Astrocyte of the spinal cord (primary cell): ENCODE measurements at places on chromosomes 2 and 18.

- DNase-seq: no peak
Observed at GRCh38 chr2:55223958-55224760, 7.9 kb downstream of the CLHC1 start.

DNA sequence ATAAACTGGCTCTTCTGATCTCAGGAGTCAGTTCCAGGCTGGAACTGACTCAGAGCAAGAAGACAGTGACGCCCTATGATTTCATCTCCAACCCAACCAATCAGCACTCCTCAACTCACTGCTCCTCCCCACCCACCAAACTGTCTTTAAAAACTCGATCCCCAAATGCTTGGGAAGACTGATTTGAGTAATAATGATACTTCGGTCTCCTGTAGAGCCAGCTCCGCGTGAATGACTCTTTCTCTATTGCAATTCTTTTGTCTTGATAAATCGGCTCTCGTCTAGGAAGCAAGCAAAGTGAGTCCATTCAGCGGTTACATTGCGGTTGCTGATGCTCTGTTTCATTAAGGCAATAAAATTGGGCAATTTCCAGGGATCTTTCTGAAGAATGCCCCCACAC is 1025.3 kb upstream of the CNTNAP5 start:
- no peak for DNase-seq

- DNase-seq: no peak
Observed at GRCh38 chr2:173355866-173356508, 1.3 kb downstream of the CDCA7 start.

- peak; percentile 96 for DNase-seq
Observed at GRCh38 chr2:196639180-196640030, at the start of gene CCDC150. TSS of gene CCDC150 (plus strand) at chr2:196639715. CDS start at chr2:196639767, 52 bp downstream.

- no peak for DNase-seq
Observed at GRCh38 chr2:208112969-208113368, 11.4 kb downstream of the CRYGD start.

DNA sequence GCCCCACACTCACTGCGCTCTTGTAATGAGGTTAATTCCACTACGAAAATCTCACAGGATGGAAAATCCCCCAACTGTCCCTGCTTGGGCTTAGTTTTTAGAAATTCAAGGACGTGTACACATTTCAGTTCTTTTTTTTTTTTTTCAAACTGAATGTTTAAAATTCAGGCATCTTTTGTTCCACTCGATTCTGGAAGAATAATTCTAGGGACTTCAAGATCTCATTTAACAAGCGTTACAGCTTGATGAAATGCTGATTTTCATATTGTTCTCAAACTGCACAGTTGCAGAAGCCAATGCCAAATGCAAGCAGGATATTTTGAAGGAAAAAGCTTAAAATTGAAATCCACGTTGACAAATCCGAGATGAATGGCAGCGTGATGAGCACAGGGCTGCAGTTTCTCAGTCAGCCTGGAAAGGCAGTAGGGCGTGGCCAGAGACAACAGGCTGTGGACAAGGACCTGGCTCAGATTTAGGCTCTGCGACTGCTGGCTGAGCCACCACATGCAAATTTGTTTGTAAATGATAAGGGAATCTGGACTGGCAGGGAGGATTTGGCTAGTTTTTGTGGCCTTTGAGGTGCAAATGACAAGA is 128.1 kb upstream of the MYCN start:
- no peak for DNase-seq

- no peak for DNase-seq
Observed at GRCh38 chr2:105795575-105795934, 50.8 kb downstream of the NCK2 start.

DNA sequence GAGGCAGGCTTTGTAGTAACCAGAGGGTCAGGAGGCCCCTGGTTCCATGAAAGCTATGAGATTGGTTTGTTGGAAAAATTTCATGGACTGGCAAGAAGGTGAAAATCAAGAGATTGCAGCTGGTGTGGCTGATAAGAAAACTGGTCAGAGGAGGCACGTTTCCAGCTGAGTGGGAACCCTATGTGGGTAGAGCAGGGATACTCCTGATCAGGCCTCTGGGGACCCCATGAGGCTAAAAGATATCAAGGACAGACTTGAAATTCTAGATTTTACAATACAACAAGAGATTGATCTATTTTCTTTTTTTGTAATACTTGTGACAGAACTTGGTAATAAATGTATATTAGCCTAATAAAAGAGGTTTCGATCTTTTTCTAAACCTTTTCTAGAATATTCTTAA is 1615.1 kb downstream of the DPP10 start:
- no peak for DNase-seq

DNA sequence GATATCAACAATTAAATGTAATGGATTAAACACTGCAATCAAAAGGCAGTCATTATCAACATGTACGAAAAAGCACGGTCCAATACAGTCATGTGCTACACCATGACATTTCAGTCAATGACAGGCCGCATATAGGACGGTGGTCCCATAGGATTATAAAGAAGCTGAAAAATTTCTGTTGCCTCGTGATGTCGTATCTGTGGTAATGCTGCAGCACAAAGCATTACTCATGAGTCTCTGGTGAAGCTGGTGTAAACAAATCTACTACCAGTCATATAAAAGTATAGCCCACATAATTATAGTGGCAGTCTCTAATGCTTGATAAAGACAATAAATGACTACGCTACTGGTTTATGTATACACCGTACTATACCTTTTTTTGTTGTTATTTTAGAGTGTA is 58.4 kb downstream of the RABL2A start:
- no peak for DNase-seq

- DNase-seq: peak; percentile 11
Observed at GRCh38 chr2:64562148-64562784, 38.1 kb downstream of the AFTPH start.

- no peak for DNase-seq
Observed at GRCh38 chr2:69704446-69704845, 37.5 kb upstream of the ANXA4 start.

DNA sequence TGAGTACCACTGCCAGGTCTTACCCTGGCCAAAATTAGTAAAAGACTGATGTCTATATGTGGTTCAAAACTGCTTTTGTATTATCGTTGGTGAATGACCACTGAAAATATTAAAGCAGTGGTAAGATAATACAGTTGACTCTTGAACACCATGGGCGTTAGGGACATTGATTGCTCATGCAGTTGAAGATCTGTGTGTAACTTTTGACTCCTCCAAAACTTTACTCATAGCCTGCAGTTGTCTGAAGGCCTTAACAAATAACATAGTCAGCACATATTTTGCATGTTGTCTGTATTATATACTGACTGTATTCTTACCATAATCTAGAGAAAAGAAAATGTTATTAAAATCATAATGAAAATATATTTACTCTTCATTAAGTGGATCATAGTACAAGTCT is 5.8 kb upstream of the ANKRD12 start:
- no peak for DNase-seq

GRCh38 chr2:115606350-115606749 is 1163.9 kb downstream of the DPP10 start:
- DNase-seq: no peak

DNA sequence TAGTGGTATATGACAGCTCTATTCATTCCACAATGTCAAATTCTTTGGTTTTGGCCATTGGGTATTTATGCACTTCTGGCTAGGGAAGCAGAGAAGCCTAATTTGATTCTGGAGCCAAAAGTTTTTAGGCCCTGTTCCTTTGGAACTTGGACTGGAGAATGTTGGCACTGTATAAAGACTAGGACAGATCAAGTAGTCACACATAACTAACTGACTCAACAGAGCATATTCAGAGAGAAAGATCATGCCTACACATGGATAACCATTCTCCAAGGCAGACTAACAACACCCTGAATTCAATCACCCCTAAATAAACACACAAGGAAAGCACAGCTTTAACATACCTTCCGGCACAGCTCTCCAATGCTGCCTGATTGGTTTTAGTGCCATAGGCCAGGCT is 62.9 kb downstream of the ARHGAP15 start:
- DNase-seq: no peak

- DNase-seq: peak; percentile 90
Observed at GRCh38 chr2:201151127-201151981, 31.6 kb upstream of the CASP10 start.

DNA sequence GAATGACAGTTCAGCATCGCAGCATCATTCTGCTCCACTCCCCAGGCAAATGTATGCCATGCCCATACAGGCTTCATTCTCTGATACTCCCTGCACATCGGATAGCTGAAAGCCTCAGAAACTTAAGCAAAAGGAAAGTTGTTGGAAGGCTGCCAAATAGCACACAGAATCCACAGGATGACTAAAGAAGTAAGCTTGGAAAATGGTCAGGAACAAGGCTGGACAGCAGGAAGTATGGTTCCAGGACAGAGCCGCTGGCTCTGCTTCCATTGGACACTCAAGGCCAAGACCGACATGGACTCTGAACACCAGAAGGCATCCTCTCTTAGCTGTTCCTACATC is 256.5 kb downstream of the CDH20 start:
- DNase-seq: peak; percentile 77

GRCh38 chr2:210007895-210008294 is 5.5 kb downstream of the RPE start:
- DNase-seq: no peak

DNA sequence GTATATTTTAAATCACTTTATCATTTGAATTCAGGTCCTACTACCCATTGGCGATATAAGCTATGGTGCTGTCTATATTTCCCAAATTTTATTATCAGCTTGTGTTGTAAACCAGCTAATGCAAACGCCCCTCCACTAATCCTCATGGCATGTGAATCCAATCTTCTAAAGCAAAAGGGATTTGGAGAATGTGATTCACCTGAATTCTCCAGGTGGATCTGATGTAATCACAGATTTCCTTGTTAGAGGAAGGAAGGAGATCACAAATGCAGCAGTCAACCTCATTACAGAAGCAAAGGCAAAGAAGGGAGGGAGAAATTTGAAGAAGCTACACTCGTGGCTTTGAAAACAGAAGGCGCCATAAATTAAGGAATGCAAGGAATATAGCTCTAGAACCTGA is 431.1 kb upstream of the CDH19 start:
- DNase-seq: no peak

GRCh38 chr2:168732100-168732499 is 70.3 kb upstream of the NOSTRIN start:
- DNase-seq: no peak

DNA sequence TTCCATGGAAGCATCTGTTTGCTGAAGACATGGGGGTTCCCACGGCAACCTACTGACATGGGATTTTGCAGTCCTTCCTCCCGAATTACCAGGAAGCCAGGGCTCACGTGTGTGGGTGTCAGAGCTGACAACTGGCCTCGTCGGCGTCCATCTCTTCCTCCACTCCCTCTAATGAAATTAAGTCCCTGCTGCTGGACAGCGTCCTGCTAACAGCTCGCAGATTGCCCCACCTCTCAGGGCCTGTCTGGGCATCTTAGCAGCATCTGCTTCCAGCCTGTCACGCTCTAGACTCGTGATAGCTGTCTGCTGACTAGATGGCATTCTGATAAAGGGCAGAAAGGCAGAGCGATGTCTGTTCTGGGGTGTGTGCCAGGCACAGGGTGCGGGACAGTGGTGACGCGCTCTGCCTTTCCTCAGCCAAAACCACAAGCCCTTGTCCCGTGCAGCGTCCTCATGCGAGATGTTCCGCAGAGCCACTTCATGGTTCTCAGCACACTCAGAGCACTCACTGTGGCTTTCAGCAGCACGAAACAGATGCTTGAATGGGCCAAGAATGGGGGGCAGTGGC is 161.1 kb downstream of the ARL4C start:
- peak; percentile 67 for DNase-seq

GRCh38 chr2:112623913-112624777 is 21.6 kb upstream of the SLC20A1 start:
- peak; percentile 75 for DNase-seq

GRCh38 chr18:42929857-42930256 is 185.6 kb downstream of the RIT2 start:
- peak; percentile 33 for DNase-seq

GRCh38 chr2:66574701-66575624 is 140.0 kb downstream of the MEIS1 start:
- DNase-seq: peak; percentile 89

DNA sequence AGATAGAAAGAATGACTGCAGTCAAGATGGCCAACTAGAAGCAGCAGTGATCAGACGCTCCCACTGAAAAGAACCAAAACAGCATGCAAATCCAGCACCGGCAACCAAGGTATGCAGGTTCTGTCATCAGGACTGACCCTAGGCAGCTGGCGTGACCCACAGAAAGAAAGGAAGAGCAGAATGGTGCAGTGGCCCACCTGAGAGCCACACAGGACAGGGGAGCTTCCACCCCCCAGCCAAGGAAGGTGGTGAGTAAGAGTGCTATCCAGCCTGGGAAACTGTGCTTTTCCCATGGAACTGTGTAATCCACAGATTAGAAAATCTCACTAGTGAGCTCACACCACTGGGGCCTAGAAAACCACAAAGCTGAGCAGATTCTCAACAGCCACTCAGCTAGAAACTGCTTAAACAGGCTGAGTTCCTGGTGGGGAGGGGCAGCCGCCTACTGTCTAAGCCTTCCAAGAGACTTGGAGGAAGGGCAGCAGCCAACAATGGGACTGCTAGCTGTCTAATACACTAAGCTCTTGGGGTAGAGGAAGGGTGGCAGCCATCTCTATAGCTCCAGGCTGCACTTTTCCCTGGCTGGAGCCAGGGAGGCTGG is 127.9 kb downstream of the EVA1A start:
- peak; percentile 51 for DNase-seq

GRCh38 chr2:75788902-75789301 is 78.2 kb upstream of the GCFC2 start:
- peak; percentile 19 for DNase-seq

DNA sequence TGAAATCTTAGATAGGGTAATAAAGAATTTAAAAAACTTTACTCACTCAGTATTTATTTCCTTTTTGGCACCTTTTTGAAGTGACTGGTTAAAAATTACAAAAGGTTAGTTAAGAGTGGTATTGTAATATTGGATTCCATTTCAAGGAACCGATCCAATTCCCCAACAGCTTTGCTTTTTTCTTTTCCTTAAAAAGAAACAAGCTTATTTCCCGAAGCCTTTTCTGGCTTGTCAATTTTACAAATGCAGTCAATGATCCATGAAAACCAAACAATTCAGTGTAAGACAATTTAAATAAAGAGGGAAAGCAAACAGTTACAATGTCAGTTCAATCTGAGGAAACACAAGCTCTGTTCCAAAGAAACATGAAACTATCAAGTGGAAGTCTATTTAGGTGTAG is 200.2 kb downstream of the RIT2 start:
- no peak for DNase-seq

DNA sequence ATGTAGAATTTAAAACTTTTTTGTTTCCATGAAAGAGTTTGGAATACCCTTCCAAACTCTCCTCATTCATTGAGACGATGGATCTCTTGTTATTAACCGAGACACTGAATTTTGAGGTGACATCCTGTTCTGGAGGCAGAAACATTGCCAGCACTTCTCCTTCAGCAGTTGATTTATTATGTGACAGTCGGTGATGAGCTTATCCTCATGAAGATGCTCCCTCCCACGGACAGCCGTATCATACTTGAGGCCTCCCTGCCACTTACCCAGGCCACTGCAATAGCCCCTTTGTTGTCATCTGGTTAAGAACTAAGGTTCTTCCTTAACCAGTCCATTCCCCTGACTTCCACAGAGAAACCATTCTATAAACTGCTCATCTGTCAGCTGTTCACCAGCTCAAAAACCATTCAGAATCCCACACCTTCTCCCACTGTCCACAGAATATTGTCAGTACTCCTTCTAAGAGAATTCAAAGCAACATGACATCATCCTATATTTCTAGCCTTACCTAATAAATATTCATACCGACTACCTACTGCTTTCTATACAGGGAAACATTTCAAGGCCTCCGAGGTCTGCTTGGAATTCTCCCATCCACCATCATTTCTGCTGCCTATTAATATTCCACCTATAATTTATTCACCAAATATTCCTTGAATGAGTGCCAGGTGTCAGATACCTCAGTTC is 139.0 kb upstream of the TRIB2 start:
- DNase-seq: no peak
